ENCODE measurements at places on chromosomes 7 and 10.

DNA sequence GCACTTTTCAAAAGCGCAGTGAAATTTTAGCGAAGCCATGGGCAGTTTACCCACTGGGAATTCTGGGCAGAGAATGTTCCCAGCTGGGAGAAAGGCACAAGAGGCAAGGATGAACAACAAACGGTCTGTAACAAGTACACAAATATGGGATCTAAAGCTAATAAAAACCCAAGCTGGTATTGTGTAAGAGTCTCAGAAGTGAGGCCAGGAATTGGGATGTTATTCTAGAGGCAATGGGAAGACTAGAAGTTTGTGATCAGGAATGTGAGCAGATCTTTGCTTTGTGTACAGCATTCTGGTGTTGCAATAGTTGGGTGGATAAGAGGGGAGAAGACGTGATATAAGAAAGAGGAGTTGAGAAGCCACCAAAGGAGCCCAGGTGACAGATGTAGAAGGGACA is 15.0 kb downstream of the FZD9 start:
- no peak for DNase-seq

- DNase-seq = no peak
These were observed 18.0 kb upstream of the ZNF488 start for GRCh38 chr10:47401874-47402640.

- DNase-seq = no peak
These were observed 31.1 kb upstream of the DDX50 start for GRCh38 chr10:68870061-68870460.

DNA sequence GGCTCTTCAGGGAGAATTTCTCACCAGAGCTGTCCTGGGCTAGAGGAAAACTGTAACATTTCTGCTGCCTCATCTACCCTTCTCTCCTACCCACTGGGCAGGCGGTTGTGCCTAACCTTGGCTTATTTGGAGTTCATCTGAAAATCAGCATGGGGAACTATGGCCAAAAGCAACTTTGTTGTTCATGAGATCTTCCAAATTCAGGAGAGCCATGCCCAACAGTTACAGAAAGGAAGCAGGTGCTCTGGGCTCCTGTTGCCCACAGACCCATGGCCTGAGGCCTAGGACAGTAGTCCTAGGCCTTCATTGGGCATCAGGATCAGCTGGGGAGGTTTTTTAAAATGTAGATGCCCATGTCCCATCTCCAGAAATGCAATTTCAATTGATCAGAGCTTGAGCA is 85.2 kb downstream of the GRID1 start:
- DNase-seq = no peak
